Mesenchymal stem cell (in vitro differentiated cells and primary cell): ENCODE measurements at places on chromosomes 13 and 19.

DNA sequence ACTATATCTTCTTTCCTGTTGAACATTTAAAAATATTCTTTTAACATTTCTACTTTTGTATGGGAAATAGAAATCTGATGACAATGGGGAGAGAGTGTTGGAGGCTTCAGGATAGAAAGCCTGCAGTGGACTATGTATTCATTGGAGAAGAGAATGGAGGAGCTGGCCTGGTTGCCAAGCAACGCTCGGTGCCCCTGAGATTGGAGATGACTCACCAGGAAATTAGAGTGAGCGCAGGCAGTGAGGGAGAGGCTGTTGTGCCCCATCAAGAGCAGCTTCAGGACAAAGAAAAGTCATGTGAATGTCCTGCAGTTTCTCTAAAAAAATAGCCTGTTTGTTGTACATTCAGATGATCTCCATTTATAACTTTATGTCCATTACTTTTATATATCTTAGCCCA lies 48.7 kb upstream of the ZNF835 start:
- no peaks in the 10 kb centered on the region for H3K36me3 ChIP-seq
- H3K4me3 ChIP-seq, result no peak overlapping the region
- no peak overlapping the region for H3K27ac ChIP-seq
- H3K4me1 ChIP-seq, result no peaks in the 10 kb centered on the region
- no peaks in the 10 kb centered on the region for H3K27me3 ChIP-seq

DNA sequence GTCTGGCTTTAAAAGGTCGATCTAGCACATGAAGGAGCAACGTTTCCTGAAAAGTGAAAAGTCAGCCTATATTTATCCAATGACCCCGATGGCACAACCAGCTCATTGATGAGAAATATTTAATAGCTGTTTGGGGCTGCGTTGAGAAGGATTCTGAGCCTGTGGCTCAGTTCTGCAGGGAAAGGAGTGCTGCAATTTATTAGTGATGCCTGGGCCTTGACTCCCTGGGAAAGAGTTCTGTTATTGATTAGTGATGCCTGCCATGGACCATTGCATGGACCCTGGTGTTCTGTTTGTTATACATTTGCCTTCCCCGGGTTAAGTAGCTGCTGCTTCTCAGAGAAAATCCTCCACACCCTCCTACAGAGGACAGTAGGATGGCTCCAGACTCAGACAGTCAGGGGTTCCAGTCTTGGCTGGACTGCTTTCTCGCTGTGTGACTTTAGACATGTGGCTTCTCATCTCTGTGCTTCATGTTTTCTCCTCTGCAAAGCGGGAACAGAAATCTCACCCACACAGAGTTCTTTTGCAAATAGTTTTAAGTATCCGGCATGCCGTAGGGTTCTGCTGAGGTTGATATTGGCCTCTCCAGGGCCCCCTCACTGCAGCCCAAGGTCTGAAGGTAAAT lies 17.7 kb upstream of the PTPRS start:
- H3K27ac ChIP-seq, result no peak overlapping the region
- H3K4me3 ChIP-seq, result no peak overlapping the region
- H3K27me3 ChIP-seq, result peaks cover 37% of the 10 kb centered on the region
- no peaks in the 10 kb centered on the region for H3K4me1 ChIP-seq
- DNase-seq, result no peak
- H3K36me3 ChIP-seq, result no peaks in the 10 kb centered on the region

DNA sequence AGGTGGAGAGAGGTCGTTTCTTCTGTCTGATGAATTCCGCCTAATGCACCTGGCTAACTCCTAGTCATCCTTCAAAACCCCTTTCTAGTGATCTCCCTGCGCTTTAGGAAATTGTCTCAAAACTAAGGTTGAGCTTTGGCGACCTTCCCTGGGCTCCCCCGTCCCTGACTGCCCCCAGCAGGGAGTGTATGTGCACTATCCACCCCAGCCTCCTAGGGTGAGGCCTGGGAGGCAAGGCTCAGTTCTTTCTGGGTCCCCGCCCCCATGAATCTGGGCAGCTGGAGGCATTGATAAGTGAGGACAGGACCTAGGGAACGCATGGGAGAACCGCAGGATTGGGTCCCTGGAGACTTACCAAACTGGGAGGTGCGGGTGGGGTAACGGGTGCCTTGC lies 378 bp downstream of the TLE6 start:
- H3K36me3 ChIP-seq, result no peaks in the 10 kb centered on the region
- DNase-seq, result peak; percentile 18
- no peaks in the 10 kb centered on the region for H3K27me3 ChIP-seq

DNA sequence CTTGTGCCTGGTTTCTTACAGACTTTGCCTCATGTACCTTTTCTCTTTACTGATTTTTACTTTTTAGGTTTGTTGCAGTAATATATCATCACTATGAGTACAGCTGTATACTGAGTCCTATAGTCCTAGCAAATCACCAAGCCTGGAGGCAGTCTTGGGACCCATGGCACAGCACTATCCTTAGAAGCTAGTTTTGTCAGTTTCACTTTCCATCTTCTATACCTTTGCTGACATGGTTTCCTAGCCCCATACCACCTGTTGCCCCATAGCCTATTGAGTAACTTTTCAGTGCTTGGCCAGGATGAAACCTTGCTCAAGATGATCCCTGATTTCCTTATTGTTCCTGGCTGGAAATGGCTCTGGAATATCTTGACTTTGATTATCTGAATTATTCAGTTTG lies 826.4 kb downstream of the GPC5 start:
- DNase-seq, result no peak
- no peaks in the 10 kb centered on the region for H3K36me3 ChIP-seq
- H3K4me3 ChIP-seq, result no peak overlapping the region
- peak overlapping the region; percentile 43 for H3K27ac ChIP-seq
- H3K27me3 ChIP-seq, result peaks cover 26% of the 10 kb centered on the region

- DNase-seq, result peak; percentile 27
- H3K36me3 ChIP-seq, result no peaks in the 10 kb centered on the region
- no peak overlapping the region for H3K4me3 ChIP-seq
- H3K4me1 ChIP-seq, result no peaks in the 10 kb centered on the region
- H3K27me3 ChIP-seq, result no peaks in the 10 kb centered on the region
Observed at GRCh38 chr13:42865768-42866102, 84.4 kb downstream of the FAM216B start.

- H3K4me3 ChIP-seq, result no peak overlapping the region
- no peaks in the 10 kb centered on the region for H3K36me3 ChIP-seq
- H3K27me3 ChIP-seq, result peaks cover 10% of the 10 kb centered on the region
- peaks cover 2% of the 10 kb centered on the region for H3K4me1 ChIP-seq
Observed at GRCh38 chr19:47391510-47392223, 27.7 kb downstream of the MEIS3 start.

DNA sequence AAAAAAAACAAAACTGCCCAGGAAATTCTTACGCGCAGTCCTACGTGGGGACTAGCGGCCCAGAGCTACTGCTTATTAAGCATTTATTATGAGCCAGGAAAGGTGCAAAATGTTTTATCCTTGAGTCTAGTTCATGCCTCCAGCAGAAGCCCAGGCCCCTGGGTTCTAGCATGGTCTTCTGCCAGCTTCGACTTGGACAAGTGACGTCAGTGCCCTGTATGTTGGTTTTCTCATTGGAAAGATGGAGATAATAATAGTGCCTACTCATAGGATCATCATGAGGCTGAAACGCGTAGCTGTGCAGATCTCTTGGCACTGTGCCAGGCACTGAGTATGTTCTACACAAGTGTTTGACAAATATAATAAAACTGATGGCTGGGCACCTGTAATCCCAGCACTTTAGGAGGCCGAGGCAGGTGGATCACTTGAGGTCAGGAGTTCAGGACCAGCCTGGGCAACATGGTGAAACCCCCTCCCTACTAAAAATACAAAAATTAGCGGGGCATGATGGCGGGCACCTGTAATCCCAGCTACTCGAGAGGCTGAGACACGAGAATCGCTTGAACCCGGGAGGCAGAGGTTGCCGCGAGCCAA lies 12.4 kb upstream of the SULT2B1 start:
- H3K27ac ChIP-seq, result no peak overlapping the region
- peak; percentile 36 for DNase-seq
- H3K4me1 ChIP-seq, result peaks cover 6% of the 10 kb centered on the region
- no peak overlapping the region for H3K4me3 ChIP-seq
- H3K36me3 ChIP-seq, result no peaks in the 10 kb centered on the region

GRCh38 chr13:96388598-96388997 lies 298.7 kb downstream of the HS6ST3 start:
- H3K4me3 ChIP-seq, result no peak overlapping the region
- H3K36me3 ChIP-seq, result no peaks in the 10 kb centered on the region
- no peaks in the 10 kb centered on the region for H3K27me3 ChIP-seq
- no peak for DNase-seq

GRCh38 chr19:57642396-57643046 lies 9.6 kb downstream of the ZNF211 start:
- no peak overlapping the region for H3K27ac ChIP-seq
- peaks cover 33% of the 10 kb centered on the region for H3K36me3 ChIP-seq
- H3K4me3 ChIP-seq, result peak overlapping the region; percentile 59
- no peak for DNase-seq
- no peaks in the 10 kb centered on the region for H3K4me1 ChIP-seq

DNA sequence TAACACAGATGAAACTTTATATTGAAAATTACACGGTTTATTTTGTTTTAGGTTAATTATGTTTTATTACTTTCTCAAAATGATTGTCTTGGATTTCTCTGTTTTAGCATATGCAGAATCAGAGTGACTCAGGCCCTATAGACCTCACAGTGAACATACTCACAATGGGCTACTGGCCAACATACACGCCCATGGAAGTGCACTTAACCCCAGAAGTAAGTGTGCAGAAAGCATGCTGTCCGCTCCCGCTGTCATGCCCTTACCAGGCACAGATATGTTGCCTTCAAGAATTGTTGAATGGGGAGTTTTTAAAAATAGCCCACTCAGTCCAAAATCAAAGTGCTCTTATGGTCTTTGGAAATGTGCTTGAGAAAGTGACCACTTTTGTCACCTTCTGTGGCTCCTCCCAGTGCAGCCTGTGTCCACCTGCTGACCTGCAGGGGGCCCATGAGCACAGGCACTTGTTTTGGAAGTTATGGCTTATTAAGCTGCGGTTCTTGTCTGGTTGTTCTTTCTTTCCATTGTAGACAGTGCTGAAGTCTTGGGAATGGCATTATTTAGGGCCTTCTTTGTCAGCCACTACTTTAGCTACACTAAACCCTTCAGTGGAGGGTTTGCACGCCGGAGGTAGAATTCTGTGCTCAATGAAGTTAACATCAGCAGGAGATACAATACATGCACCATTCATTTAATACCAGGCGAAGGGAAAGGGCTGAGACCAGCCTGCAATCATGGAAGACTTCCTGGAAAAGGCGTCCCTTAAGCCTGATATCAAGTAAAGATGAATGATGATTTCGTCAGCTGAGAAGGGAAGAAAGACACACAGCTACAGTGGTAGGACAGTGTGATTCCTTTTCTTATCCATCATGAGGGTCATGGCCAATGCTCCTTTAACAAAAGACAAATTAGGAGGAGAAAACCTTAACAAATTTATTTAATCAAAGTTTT lies 36.7 kb downstream of the CUL4A start:
- DNase-seq, result peak; percentile 6
- H3K27me3 ChIP-seq, result no peaks in the 10 kb centered on the region
- no peak overlapping the region for H3K27ac ChIP-seq
- peaks cover 3% of the 10 kb centered on the region for H3K4me1 ChIP-seq

DNA sequence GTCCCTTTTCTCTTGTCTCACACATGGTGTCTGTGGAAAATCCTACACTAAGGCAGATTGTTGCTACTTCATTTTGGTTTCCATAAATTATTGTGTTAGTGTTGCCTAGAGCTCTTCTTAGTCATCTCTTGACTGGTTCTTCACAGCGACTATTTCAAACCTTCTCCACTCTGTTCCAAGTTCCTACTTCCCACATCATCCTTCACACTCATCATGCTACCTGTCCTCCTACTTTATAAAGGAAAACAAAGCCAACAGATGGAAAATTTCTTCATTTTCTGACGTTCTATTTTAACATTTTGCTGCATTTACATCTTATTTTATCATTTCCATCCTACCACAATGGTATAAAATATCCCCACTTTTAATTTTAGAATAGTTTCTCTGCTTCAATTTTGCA lies 614.1 kb downstream of the LMO7 start:
- DNase-seq, result no peak
- H3K4me3 ChIP-seq, result no peak overlapping the region
- H3K27me3 ChIP-seq, result no peaks in the 10 kb centered on the region
- H3K36me3 ChIP-seq, result no peaks in the 10 kb centered on the region
- no peak overlapping the region for H3K27ac ChIP-seq
- no peaks in the 10 kb centered on the region for H3K4me1 ChIP-seq

- H3K4me1 ChIP-seq, result no peaks in the 10 kb centered on the region
- H3K27me3 ChIP-seq, result no peaks in the 10 kb centered on the region
- no peak overlapping the region for H3K4me3 ChIP-seq
- H3K36me3 ChIP-seq, result no peaks in the 10 kb centered on the region
- H3K27ac ChIP-seq, result no peak overlapping the region
Observed at GRCh38 chr13:73365252-73365651, 306.4 kb downstream of the KLF5 start.

- no peaks in the 10 kb centered on the region for H3K27me3 ChIP-seq
- H3K36me3 ChIP-seq, result no peaks in the 10 kb centered on the region
- no peaks in the 10 kb centered on the region for H3K4me1 ChIP-seq
- no peak overlapping the region for H3K4me3 ChIP-seq
- no peak overlapping the region for H3K27ac ChIP-seq
- DNase-seq, result no peak
Observed at GRCh38 chr13:52707375-52707774, 32.2 kb downstream of the CNMD start.

DNA sequence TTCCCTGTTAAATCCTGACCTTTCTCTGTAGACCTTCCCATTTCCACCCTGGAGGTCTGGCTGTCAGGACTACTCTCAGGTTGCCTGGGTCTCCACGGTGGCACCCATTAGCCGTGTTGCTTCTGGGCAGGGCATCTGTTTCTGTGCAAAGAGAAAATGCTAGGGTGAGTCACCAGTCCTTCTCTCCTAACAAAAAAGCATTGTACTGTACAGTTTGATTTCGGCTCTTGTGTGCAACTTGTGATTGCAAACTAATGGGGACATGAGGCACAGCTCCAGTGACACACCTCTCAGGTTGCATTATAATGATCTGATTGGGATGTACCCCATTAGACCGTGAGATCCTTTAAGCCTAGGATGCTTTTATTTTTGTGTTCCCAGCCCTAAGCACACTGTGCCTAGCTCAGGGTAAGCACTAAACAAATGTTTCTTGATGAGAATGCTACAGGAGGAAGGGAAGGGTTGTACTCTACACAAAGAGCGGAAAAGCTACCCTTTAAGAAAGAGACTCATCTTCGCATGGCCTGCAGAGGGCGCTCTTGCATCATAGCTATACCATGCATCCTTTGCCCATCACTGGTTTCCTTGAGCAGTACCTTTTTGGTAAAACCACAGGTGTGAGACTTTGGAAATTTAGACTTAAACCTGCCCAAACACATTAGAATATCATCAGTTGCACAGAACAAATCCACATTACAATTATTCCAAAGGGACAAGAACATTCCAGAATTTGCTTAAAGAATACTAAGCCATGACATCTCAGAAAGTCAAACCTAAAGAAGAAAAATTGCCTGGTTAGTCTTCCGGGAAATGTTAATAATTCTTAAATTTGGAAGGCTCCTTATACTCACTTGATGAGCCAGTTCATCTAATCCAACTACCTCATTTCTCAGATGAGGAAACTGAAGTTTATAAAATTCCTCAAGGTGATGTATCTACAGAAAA lies 20.3 kb upstream of the TRIM13 start:
- H3K36me3 ChIP-seq, result no peaks in the 10 kb centered on the region
- peak; percentile 68 for DNase-seq
- H3K4me1 ChIP-seq, result no peaks in the 10 kb centered on the region
- no peak overlapping the region for H3K4me3 ChIP-seq
